Endothelial cell (in vitro differentiated cells): ENCODE measurements at places on chromosomes 2 and 18. TPM values are rescaled to one million over a fixed set of nuclear protein-coding genes. Genes with fewer than 3 reads are reported as not detected.

- DNase-seq: no peak
These were observed 23.3 kb downstream of the STAMBP start for GRCh38 chr2:73852020-73852419.

DNA sequence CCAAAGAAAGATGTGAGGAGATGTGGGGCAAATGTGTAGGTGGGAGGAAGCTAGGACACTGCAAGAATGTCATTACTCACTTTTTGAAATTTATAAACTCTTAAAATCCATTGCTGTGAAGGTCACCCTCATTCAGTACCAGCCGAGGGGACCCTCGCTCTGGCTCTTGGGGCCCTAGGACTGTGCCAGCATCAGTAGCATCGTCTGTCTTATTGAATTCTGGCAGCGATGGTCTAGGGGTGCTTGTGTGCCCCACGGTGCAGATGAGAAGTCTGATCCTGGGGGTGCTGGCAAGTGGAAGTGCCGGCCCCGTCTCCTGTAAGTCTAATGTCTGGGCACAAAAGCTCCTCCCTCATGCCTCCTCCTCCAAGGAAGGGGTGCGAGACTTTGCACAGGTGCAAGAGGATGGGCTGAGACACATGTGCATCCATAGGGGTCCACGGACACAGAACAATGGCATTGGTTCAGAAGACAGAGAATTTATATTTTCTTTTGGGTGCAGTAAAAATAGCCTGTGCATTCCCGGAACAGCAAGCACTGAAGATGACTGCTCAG lies 266.7 kb upstream of the HDAC4 start:
- no peak for DNase-seq

- no peak for DNase-seq
These were observed 845.9 kb upstream of the NXPH2 start for GRCh38 chr2:139626128-139626527.

GRCh38 chr2:45605116-45605515 lies 6.0 kb downstream of the SRBD1 start:
- no peak for DNase-seq

DNA sequence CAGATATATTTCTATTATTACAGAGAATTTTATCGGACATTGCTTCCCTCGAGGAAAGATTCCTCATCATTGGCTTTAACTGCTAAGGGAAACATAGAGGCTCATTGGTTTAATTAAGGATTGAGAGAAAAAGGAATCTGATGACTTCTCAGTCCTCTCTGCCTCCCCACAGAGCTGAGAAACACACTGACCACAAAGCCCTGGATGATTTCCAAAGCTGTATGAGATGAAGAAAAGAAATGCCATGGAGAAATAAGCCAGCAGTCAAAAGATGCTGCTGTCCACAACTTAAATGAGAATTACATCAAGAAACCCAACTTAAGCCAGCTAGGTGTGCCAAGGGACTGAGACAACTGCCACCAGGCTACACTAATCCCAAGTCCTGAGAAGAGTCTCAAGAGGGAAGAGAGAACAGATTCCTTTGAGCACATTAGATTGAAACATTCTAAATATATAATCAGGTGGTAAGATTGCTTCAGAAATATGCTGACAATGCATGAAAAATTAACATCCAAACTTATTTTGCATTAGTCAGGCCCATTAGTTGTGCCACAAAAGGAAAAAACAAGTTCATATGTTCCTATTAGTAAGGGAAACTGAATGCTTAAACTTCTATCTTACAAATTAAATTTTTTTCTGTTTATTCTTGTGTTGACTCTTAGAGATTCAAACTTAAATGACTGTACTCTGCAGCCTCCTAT lies 308.1 kb upstream of the CYRIA start:
- DNase-seq: no peak

GRCh38 chr2:28855193-28855592 lies 14.9 kb downstream of the TRMT61B start:
- DNase-seq: no peak

GRCh38 chr2:240138254-240138984 lies 2.0 kb downstream of the OTOS start:
- no peak for DNase-seq

GRCh38 chr18:32983721-32984120 lies 210.9 kb upstream of the KLHL14 start:
- DNase-seq: no peak

DNA sequence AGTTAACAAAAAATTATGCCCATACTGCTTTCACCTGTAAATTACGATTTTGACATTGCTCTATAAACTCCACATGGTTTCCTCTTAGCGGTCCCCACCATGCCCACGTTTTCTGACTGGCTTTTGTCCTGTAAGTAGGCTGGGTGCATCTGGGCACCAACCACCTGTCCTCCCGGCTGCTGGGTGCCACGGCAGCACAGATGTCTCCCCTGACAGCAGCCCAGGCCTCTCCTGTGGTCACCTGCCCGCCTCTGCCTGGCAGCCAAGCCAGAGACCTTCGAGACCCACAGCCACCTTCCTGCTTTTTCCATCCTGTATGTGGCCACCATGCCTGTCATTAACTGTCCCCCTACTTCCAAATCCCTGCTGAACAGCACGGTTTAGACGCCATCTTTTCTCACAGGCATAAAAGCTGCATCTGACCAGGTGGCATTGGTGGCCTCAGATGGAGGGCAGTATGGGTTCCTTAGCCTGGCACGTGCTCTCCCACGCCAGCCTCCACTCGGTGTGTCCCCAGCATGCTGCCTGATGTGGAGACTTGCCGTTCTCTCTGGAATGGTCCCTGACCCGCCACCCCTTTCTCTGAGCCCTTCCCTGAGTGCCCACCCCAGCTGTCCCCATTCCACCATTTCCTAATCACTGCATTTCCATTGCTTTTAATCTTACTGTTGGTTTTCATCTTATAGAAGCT lies 18.9 kb downstream of the SNORC start:
- no peak for DNase-seq

DNA sequence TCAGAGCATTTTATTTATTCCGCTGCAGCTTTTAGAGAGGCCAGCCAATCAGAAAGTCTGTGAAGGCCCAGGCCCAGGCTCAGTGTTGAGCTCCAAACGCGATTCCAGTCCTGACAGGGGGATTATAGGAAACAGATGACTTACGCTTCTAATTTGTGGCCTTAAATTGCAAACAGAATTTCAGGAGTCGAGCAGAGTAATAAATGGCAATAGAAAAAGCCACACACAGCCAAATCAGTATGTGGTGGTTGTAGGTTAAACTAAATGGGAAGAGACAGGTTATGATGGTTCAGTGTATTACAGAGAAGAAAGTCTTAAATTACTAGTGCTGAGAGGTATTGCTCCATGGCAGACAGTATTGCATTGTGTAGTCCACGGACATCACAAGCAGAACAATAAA lies 131.0 kb upstream of the ZEB2 start:
- DNase-seq: no peak

SNORC gene
- total RNA-seq: 5.6 TPM

HOXD12 gene
- not detected for total RNA-seq

HRH4 gene
- total RNA-seq: not detected
